Gastroesophageal sphincter (tissue), 4 donors: ENCODE measurements at places on chromosomes 5 and 9.

- peak; percentile 27 for ATAC-seq
Measured at GRCh38 chr5:113043491-113043931, 66.9 kb downstream of the DCP2 start.

DNA sequence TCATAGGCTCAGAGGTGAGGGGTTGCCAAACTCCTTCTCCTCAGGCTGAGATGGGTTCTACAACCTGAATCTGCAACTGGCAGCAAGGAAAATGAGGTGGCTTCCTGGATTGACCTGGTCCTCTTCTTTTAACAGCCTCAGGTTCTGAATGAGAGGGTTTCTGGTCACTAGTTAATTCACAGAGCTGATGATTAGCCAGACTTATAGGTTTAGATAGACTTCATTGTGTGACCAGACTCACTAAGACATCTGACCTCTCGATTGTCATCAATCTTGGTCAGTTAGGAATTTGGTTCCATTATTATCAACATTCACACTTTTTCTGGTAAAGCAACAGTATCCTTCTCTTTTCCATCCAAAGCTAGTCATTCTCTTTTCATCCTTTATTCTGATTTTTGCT is 257.9 kb downstream of the PAPPA start:
- ATAC-seq: no peak

DNA sequence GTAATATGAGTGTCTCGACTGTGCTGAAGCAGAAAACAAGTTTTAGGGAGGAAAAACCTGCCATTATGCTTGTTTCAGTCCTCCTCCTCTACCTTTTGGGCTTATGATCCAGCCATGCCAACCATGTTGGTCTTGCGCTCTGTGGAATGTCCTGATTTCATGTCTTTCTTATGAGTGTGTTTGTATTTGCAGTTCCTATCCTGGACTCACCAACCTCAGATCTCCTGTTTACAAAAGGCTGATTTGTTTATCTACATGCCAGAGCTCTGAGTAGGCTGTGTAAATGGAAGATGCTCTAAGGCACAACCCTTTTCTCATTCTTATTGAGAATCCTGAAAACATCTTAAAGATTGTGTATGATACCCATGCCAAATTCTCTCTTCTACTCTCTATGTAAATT is 138.6 kb downstream of the ARHGEF28 start:
- ATAC-seq: no peak

GRCh38 chr9:137365056-137365455 is 57.9 kb downstream of the EXD3 start:
- no peak for ATAC-seq

- no peak for ATAC-seq
Measured at GRCh38 chr9:132609184-132609583, 26.8 kb downstream of the BARHL1 start.

DNA sequence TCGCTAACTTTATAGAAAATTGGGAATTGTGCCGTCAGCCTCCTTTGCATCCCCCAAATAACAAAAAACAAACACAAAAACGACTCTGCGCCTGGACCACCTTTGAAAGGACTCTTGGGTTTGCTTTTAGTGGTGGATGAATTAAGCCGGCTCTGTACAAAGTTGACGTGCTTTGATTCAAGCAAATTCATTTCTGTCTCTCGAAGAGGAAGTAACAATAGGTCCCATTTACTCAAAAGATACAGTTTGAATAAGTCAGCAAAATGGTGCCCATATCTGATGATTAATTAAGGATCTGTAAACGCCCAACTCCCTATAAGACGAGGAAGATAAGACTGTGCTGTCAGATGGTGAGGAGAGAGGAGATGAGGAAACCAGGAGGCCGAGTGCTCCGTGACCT is 67.8 kb downstream of the AK8 start:
- ATAC-seq: no peak

DNA sequence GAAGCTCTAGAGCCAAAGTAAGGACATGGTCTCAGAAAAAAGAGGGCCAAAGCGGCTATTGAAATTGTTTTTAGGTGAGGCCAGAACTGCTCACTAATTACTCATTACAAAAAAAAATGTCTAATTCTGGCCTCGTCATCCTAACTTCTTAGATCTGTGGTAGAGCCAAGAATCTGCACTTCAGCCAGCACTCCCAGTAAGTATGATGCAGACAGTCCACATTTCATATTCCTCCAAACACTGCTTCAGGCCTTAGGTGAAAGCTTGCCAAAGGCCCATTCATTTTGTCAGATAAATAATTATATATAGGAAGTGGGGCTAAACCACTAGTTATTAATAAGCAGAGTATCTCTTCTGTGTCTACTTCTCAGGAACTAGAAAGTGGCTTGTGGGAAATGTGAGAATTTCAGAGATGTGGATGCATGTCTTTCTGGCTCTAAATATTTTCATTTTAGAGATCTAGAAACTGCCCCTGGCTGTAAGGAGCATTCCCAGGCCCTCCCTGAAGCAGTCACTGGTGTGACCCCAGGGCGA is 554.0 kb downstream of the TLE4 start:
- ATAC-seq: no peak

DNA sequence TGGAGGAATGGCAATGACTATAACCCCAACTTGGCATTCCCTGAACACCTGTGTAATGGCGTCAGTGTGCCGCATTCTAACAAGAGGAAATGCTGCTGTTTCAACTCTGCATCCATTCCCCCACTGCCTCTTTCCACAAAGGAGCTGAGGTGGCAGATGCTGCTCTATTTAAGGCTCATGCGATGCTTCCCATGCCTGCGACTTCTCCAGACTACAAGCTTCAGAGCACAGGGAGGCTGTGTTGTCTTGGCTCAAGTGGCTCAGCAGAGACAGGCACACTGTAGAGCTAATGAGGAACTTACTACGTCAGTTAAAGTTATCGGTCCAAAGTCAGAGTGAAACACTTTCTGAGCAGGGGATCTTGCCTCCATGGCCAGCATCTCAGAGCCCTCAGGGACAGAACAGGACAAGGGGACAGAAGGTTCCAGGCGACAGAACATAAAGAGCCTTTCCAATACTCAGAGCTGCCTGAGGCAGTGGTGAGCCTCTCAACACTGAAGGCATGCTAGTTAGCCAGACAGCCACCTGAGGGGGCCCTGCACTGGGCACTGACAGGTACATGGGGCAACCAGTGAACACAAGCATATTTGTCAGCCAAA is 21.8 kb downstream of the TNIP1 start:
- ATAC-seq: no peak

DNA sequence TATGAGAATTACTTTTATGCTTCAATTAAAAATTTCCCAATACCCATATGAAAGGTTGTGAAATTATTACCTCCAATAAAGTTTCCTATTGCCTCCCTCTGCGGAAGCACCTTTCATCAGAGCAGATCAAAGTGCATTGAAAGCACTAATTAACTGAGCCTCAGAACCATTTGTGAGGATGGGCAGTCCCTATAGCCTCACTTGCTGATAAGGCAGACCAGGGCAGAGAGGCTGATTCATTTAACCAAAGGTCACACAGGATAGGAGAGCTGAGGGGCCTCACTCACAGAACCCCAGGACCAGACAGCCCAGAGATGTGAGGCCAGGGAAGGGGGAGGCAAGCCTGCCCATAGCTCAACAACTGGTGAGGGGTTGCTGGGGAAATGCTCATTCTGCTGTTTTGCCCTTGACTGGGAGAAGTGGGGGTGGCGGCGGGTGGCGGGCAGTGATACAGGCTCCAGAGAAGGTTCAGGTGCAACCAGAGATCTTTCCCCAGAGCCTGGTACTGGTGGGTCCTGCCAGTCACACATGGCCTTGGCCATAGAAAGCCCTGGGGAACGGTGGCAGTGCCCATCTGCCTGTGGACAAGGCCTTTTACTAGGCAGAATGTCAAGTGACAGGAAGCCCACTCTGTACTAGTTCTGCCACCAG is 57.9 kb downstream of the MACROH2A1 start:
- ATAC-seq: no peak

GRCh38 chr5:173672166-173672565 is 55.7 kb upstream of the BOD1 start:
- no peak for ATAC-seq

DNA sequence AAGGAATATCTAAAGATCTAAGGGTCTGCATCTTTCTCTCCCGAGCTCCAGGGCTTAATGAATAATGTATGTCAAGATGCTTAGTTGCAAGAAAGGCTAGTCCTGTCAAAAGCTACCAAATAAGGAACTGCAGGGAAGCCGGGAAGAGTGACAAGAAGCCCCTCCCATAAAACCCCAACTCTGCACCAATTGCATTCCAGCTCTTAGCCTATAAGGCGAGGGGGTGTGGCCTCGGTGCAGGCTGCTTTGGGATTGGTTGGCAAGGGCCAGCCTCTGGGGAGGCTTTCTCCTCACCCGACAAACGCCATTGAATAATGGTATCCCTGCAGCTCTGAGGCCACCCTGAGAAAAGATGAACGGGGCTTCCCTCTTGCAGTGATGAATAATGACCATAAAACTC is 416.9 kb downstream of the RAB3C start:
- ATAC-seq: no peak

DNA sequence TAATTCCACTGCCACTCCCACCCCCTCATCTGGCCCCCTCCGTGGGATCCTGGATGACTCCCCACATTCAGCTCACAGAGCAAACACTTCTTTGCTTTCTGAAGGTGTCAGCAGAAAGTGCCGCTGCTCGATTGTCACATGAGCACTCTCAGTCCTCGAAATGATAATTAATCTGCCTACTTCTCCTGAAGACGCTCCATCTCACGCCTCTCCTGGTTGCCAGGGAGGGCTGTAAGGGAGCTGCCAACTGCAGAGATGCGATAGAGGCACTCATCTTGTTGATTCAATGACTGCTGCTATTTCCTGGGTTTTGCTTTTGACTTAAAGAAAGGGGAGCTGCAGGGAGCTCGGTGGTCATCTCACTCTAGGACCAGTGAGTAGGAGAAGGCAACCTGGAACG is 206.5 kb downstream of the DAB2IP start:
- ATAC-seq: no peak

DNA sequence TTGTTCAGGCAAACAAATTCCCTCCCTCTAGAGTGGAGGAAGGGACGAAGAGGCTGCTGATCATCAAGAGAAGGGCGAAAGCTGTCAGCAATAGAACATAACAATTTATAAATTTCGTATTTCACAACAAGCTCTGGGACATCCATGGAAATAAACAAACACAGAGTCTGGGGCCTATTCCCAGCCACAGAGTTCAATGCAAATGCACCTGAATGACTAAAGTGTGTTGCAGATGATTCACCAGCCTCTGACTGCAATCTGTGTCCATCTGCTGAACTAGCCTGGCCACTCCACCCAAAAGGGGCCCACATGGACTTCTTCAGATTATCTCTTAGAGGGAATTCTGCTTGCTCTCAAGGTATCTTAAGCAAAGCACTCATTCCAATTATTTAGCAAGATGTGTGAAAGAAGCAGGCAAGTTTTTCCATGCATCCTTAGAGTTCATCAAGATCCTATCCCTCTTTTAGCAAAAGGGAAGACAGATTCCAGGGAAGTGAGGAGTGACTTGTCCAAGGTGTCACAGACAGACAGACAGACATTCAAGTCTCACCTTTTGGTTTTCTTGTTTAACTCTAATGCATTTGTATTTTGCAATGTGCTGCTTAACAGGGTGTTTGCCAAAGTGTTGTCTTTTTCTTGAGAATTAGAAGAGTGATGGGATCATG is 307.8 kb upstream of the PAPPA start:
- peak; percentile 75 for ATAC-seq

GRCh38 chr5:33379757-33380156 is 61.0 kb upstream of the TARS1 start:
- ATAC-seq: no peak

- ATAC-seq: no peak
Measured at GRCh38 chr9:967903-968641, 8.4 kb upstream of the DMRT3 start.

DNA sequence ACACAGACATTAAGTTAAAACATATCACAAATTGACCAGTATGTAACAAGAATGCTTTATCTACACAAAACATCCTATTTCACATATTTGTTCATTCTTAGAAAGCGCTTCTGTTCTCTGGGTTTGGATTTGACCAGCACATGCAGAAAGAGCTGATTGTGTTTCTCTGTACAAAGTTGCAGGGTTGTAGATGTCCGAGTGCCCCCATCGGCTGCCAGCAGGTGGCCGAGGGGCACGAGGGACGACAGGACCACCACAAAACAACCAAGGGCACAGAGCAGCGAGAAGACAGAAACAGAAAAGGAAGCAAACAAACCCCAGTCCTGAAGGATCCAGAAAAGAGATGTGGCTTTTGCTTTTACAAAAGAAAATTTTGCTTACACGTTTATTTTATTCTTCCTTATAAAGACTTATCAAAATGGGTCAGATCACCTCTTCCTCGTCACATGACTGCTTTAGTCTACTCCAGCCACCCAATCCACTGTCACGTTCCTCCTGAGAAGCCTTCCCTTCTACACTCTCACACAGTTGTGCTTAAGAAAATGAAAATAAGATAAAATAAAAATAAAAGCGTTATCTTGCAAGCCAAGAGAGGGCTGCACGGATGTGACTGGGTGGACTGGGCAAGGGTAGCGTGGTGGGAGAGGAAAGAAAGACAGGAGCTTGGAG is 9.5 kb downstream of the OTP start:
- ATAC-seq: no peak

GRCh38 chr9:131692612-131693562 is 47.0 kb downstream of the RAPGEF1 start:
- ATAC-seq: no peak

- no peak for ATAC-seq
Measured at GRCh38 chr5:164237486-164237885, 732.1 kb downstream of the MAT2B start.

DNA sequence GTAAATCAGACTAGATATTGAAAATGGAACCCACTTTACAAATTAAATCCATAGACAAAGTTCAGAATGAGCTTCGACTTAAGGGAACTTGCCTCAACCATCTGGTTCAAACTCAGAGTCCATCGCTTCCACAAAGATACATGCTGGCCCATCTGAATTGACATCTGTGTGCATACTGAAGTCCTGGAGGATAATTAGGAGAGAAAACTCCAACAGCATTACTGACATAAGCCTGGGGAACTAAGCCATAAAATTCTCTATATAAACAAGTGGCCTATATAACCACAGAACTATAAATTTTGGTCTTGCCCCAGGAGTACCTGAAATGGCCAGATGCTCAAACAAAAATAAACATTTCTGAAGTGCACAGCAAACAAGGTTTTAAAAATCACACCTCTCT is 94.4 kb downstream of the IZUMO3 start:
- ATAC-seq: no peak

GRCh38 chr5:56019306-56020272 is 24.8 kb upstream of the IL6ST start:
- ATAC-seq: no peak

DNA sequence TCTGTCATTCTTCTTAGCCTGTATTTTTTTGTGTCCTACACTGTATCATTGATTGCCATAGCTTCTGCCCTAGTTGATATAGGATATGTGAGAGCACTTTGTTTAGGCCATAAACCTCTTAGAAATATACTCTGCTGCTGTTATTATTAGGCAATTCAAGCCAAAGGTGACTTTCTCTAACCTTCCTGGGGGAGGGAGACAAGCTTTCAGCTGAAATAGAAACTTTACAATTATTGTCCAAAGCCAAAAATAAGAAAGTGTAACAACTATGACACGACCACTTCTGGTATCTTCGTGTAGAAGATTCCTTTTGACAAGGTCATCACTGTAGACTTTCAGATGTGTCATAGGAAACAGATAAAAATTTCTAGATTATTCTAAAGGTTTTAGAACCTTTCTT is 12.2 kb upstream of the CSNK1A1 start:
- ATAC-seq: no peak

- ATAC-seq: peak; percentile 58
Measured at GRCh38 chr5:119453040-119453373, 710 bp downstream of the HSD17B4 start.
